ENCODE measurements at places on chromosomes 1 and 21.

GRCh38 chr1:29286194-29286767 is 50.0 kb downstream of the PTPRU start:
- DNase-seq = no peak

DNA sequence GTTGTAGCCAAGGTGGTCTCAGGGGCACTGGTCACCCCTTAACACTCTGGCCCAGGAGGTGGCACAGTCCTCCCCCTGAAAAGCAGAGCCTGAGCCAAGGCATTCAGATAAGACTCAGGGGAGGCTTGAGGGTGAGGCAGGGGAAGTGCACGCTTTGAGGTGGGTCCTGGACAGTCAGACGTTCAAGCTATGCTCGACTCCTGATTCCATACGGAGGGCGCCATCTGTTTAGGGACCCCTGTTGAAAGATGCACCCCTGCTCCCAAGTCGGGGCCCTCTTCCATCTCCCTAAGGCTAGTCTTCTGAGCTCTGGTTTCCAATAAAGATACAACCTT is 12.9 kb upstream of the CHI3L1 start:
- no peak for DNase-seq

GRCh38 chr1:117685936-117686806 is 80.3 kb downstream of the TENT5C start:
- DNase-seq = no peak

GRCh38 chr1:7427605-7428300 is 343.3 kb upstream of the VAMP3 start:
- no peak for DNase-seq

DNA sequence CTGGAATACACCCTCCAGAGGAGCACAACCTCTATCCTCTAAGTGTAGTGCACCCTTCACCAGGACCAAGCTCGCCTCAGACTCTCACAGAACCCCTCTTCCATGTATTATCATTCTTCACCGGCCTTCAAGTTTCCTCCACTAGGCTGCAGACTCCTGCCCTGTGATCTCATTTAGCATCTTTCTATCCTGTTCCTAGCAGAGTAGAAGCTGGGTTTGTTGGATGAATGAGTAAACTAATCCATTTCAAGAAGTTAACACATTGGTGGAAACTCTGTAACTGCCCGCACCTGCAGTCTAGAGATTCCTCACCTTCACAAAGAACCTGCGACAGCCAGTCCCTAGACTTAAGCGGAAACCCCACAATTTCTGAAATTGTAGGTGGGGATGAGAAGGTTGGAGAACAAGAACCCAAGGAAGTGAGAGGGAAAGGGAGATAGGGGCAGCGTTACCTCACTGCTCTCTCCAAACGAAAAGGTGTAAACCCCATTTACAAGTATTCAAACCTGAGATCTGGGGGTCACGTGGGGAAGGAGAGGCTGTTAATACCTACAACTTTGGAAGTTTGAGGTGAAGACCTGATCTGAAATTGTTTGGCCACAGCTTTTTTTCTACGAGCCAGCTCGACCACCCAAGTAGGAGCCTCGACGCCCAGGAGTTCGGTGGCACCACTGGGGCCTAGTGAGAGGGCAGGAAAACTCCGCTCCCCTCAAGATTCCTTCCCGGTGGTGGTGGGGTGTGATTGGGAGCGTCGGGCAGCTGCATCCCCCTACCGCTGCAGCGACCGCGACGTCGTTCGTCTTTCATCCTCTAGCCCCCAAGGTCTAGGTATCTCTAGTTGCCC is 1.2 kb downstream of the PTPN14 start:
- DNase-seq = no peak

DNA sequence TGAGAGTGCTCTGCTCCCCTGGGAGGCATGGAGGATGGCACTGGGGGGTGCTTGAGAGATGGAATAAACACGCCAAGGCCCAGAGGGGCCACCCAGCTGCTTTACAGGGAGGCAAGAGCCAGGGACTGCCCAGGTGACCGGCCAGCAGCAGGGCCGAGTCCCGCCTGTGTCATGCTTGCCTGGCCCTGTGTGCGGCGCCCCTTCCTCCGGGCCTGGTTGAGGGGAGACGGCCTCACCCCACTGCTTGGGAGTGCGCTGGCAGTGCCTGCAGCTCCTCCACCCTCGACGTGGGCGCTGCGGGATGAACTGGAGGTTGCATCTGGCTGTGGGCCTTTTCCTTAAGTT is 33.1 kb upstream of the COL6A2 start:
- DNase-seq = no peak
